ENCODE measurements at places on chromosomes 11 and 22. TPM values are rescaled to one million over a fixed set of nuclear protein-coding genes. Genes with fewer than 3 reads are reported as not detected.

The MS4A4E gene
- polyA plus RNA-seq, result not detected

The SESN3 gene
- 5.3 TPM for polyA plus RNA-seq

The TREH gene
- polyA plus RNA-seq, result 0.36 TPM

The LRRC10B gene
- polyA plus RNA-seq, result 0.35 TPM

The MYO7A gene
- 1.7 TPM for polyA plus RNA-seq

The PGA5 gene
- 0.45 TPM for polyA plus RNA-seq

The CABP7 gene
- 0.06 TPM for polyA plus RNA-seq

The LDHAL6A gene
- 0.10 TPM for polyA plus RNA-seq

The FAM83F gene
- 3.7 TPM for polyA plus RNA-seq

The SLC37A2 gene
- 0.40 TPM for polyA plus RNA-seq

The LMNTD2 gene
- polyA plus RNA-seq, result 2.1 TPM

- H3K4me1 ChIP-seq, result peaks cover 8% of the 10 kb centered on the region
- H3K27ac ChIP-seq, result no peak overlapping the region
- no peak for DNase-seq
- H3K36me3 ChIP-seq, result peaks cover 8% of the 10 kb centered on the region
Measured at GRCh38 chr11:71502871-71503435, 24.1 kb upstream of the KRTAP5-7 start.

DNA sequence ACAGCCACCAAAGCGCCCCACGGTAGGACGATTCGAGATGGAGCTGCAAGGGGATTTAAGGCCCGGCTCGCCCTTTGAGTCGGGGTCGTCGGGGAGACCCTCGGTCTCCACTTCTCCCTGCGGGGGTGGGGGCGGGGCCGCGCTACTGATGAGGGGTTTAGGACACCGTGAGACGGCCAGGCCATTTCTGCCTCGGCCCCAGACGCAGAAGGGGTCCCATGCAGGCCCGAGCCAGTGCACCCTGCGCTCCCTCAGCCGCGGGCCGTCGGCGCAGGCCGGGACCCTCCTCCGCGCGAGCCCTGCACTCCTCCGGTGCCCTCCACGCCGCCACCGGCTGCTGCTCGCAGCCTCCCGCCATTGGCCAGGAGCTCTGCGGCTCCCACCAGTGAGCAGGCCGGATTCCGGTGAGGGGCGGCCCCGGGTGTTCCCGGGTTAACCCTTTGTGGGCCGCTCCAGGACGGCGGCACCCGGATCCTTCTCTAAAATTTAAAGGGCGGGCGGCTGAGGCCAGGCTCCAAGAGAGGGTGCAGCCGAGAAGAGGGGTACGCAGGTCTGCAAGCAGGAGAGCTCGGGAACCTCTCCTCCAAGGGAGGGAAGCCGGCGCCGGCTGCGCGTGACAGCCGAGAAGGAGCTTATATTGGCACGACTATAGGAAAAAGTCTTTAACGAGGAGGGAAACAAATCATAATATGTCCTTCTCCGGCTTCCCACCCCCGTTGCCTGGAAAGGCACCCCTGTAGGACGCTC is 18.0 kb downstream of the CREB3L1 start:
- H3K36me3 ChIP-seq, result no peaks in the 10 kb centered on the region
- peak overlapping the region; percentile 78 for H3K4me3 ChIP-seq
- H3K27me3 ChIP-seq, result no peaks in the 10 kb centered on the region
- peaks cover 40% of the 10 kb centered on the region for H3K4me1 ChIP-seq
- peak; percentile 94 for DNase-seq
- H3K27ac ChIP-seq, result peak overlapping the region; percentile 98

DNA sequence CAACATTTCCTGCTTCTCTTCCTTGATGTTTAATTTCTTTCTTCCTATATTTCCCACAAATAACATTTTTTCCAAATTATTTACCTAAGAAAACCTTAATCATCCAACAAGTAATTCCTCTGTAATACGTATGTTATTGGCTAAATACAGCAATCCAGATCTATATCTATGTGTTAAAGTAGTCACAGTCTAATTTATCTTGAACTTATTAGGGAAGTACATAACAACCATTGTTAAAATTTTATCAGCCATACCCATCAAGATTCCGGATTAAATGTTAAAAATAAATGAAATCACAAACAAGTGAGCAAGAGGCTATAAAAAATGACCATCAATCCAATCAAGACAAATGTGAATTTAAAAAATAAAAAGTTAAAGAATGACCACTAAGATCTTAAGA is 36.5 kb downstream of the RRAS2 start:
- H3K4me1 ChIP-seq, result peaks cover 72% of the 10 kb centered on the region
- H3K4me3 ChIP-seq, result no peak overlapping the region
- H3K27me3 ChIP-seq, result no peaks in the 10 kb centered on the region
- H3K27ac ChIP-seq, result peak overlapping the region; percentile 3
- DNase-seq, result no peak

DNA sequence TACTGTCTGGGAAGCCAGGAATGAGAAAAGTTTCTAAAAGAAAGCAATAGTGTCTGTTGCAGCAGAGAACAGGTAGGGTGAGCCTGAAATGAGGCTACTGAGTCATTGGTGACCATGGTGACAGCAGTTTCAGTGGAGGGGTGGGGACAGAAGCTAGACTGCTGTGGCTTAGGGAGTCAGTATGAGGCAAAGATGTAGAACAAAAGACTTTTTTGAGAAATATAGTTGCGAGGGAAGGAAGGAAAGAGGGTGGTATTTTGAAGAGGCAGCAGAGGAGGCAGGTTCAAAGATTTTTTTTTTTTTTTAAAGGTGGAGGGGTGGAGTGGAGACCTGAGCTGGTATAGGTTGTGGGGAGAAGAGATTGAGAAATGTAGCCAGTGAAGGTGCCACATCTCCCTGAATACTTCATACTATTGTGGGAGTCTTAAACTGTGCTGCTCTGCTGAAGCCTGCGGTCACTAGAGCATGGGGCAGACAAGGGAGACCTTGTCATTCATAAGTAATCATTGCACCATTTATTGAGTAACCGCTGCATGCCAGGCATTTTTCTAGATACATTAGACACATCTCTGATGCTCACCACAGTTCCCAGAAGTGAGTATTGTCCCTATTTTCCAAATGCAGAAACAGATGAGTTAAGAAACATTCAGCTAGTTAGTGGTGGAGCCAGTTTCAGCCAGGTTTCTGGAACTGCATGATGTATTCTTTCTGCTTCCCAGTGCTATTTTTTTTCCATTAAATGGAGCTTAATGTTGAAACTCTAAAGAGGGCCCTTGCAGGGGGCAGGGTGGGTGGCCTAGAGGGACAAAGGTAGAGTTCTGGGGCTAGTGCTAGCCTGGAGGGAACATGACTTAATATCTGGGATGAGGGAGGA is 49.9 kb downstream of the STIM1 start:
- H3K27ac ChIP-seq, result no peak overlapping the region
- no peaks in the 10 kb centered on the region for H3K4me1 ChIP-seq
- H3K36me3 ChIP-seq, result no peaks in the 10 kb centered on the region
- no peaks in the 10 kb centered on the region for H3K27me3 ChIP-seq
- H3K4me3 ChIP-seq, result no peak overlapping the region
- DNase-seq, result peak; percentile 13

DNA sequence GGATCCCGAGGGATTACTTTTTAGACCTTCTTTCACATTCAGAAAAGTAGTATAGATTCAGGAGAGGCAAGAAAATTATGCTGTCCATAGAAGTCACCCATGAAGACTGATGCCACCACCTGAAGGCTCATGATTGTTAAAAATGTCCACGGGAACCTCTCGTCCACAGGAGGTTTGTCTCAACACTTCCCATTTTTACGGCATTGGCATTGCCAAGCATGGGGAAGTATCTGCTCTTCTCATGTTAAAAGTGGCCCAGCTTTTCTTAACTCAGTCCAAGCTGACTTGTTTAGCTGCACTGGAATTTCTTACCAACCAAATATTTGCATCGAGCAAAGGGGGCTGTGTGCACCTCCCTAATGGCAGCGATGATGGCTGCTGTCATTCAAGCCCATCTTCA is 9.6 kb downstream of the CDPF1 start:
- H3K36me3 ChIP-seq, result no peaks in the 10 kb centered on the region
- H3K27me3 ChIP-seq, result no peaks in the 10 kb centered on the region
- H3K4me3 ChIP-seq, result no peak overlapping the region
- H3K27ac ChIP-seq, result no peak overlapping the region
- DNase-seq, result no peak
- H3K4me1 ChIP-seq, result no peaks in the 10 kb centered on the region

- no peak for DNase-seq
- H3K27me3 ChIP-seq, result no peaks in the 10 kb centered on the region
- H3K4me3 ChIP-seq, result no peak overlapping the region
Measured at GRCh38 chr11:44788536-44789261, 61.9 kb downstream of the TSPAN18 start.

DNA sequence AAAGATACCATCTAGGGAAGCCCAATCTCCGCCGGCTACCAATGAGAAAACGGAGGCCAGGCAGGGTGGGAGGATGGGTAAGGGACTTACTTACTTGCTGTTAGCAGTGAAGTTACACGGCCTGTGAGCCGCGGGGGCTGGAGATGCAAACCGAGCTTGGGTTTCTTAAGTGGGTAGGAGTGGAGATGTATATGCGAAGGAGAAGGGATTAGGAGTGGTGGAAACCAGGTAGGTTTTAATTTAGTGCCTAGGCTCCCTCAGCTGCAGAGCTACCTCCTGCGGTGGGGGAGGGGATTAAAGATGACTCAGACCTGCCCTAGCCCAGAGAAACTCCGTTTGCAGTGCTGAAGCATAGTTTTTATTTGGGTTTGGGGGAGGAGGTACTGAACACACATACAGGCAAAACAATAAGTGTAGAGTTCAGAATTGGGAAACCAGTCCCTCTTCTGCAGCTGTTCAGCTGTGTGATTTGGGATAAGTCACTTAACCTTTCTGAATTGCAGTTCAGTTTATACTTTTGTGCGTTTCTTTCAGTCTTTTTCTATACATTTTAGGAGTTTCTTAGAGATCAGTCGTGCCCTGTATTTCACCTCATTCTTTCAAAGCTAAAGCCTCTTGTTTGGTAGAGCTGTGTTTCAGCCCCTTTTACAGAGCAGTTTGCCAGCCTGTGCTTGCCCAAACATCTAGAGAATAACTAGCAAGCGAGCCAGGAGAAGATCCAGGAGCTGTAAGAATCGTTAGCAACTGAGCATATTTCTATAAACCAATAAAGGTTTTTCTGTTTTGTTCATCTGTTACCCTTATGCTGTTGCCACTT is 596 bp upstream of the TNRC6B start:
- H3K4me1 ChIP-seq, result peaks cover 31% of the 10 kb centered on the region
- H3K27ac ChIP-seq, result peak overlapping the region; percentile 92
- peak; percentile 79 for DNase-seq
- H3K27me3 ChIP-seq, result no peaks in the 10 kb centered on the region

- H3K27me3 ChIP-seq, result no peaks in the 10 kb centered on the region
- H3K4me3 ChIP-seq, result no peak overlapping the region
- no peaks in the 10 kb centered on the region for H3K36me3 ChIP-seq
- H3K27ac ChIP-seq, result no peak overlapping the region
- DNase-seq, result peak; percentile 73
- H3K4me1 ChIP-seq, result no peaks in the 10 kb centered on the region
Measured at GRCh38 chr11:122633219-122633829, 22.2 kb upstream of the UBASH3B start.

- H3K36me3 ChIP-seq, result no peaks in the 10 kb centered on the region
- no peak overlapping the region for H3K27ac ChIP-seq
- no peaks in the 10 kb centered on the region for H3K27me3 ChIP-seq
- no peak for DNase-seq
- H3K4me1 ChIP-seq, result 0 out of 2 replicates have a peak, but pooled peaks cover 6% of the 10 kb centered on the region
Measured at GRCh38 chr11:79244241-79244772, 196.5 kb downstream of the TENM4 start.

GRCh38 chr11:78893996-78894395 is 319.3 kb upstream of the NARS2 start:
- DNase-seq, result no peak
- H3K4me3 ChIP-seq, result no peak overlapping the region
- no peaks in the 10 kb centered on the region for H3K4me1 ChIP-seq
- H3K36me3 ChIP-seq, result no peaks in the 10 kb centered on the region
- H3K27me3 ChIP-seq, result no peaks in the 10 kb centered on the region

DNA sequence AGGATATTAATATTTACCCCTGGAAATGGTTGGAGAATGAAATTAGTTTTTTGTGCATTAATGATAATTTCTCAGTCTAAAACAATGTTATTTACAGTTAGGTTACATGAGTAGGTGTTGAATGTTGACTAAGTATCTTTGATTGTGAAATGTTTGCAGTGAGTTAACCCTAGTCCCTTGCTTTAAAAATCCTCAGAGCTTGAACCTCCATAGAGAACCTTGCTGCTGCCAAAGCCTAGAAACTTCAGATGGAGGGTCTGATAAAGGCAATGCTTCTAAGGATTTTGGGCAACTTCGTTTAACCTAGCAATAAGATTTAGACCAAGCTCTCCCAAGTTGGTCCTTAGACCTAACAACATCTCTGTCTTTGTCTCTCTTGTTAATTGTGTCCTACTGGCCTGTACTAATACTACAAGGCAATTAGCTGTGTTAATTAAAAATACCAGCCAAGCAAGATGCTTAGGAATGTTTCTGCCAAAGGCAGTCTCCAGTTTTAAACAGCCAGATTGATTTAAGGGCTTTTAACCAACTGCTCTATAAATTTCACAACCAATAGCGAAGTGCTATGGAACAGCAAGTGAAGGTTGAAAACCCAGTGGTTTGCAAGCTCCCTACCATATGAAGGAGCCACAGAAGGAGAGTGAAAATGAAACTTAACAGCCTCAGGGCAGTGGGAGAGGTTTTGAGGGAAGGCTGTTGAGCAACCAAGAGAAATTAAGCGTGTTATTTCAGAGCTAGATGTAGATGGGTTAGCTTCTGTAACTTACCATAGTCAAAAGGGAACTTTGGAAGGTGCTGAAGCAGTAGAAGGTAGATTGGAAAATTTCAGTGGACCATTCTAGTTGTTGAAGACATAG is 295.9 kb upstream of the ANO5 start:
- H3K36me3 ChIP-seq, result no peaks in the 10 kb centered on the region
- H3K4me3 ChIP-seq, result no peak overlapping the region
- H3K4me1 ChIP-seq, result no peaks in the 10 kb centered on the region
- no peak overlapping the region for H3K27ac ChIP-seq
- no peaks in the 10 kb centered on the region for H3K27me3 ChIP-seq

- no peaks in the 10 kb centered on the region for H3K4me1 ChIP-seq
- H3K4me3 ChIP-seq, result no peak overlapping the region
- H3K27ac ChIP-seq, result no peak overlapping the region
- DNase-seq, result no peak
- H3K36me3 ChIP-seq, result no peaks in the 10 kb centered on the region
Measured at GRCh38 chr11:32062540-32062939, 28.3 kb upstream of the RCN1 start.

DNA sequence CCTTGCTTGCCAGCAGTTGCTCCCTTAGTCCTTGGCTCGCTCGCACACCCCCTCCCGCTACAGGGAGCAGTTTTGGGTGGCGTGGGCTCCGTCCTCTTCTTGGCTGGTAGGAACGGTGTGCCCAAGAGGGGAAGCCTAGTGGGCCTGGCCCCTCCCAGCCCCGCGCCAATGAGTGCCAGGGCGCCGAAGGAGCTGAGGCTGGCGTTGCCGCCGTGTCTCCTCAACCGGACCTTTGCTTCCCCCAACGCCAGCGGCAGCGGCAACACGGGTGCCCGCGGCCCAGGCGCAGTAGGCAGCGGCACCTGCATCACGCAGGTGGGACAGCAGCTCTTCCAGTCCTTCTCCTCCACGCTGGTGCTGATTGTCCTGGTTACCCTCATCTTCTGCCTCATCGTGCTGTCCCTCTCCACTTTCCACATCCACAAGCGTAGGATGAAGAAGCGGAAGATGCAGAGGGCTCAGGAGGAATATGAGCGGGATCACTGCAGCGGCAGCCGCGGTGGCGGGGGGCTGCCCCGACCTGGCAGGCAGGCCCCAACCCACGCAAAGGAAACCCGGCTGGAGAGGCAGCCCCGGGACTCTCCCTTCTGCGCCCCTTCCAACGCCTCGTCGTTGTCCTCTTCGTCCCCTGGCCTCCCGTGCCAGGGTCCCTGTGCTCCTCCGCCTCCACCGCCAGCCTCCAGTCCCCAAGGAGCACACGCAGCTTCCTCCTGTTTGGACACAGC is 1.6 kb downstream of the C11orf87 start:
- no peak overlapping the region for H3K27ac ChIP-seq
- H3K4me3 ChIP-seq, result peak overlapping the region; percentile 68
- H3K27me3 ChIP-seq, result peaks cover 49% of the 10 kb centered on the region
